ENCODE measurements at places on chromosomes 2 and 18. TPM values are rescaled to one million over a fixed set of nuclear protein-coding genes. Genes with fewer than 3 reads are reported as not detected.

GRCh38 chr2:229220254-229220653 lies 50.8 kb downstream of the PID1 start:
- H3K27me3 ChIP-seq, result no peaks in the 10 kb centered on the region
- no peak overlapping the region for H3K4me3 ChIP-seq
- no peak for DNase-seq
- no peak overlapping the region for H3K27ac ChIP-seq

DNA sequence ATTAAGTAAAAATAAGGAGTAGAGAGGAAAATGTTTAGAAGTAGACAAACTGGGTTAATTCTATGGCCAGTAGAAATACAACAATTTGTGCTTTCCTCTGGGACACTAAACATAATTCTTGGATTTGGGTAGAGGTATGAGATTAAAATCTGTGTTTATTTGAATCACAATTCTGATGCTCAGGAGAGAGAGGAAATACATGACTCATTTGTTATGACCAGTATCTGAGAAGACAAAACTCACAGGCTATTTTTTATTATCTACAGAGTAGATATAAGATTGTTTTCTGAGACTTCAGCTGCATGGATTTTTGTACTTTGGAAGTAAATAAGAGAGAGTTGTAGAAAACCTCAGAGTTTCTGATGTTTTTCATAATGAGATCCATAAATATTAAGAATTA lies 315.7 kb upstream of the CWC22 start:
- no peak overlapping the region for H3K4me3 ChIP-seq
- H3K27me3 ChIP-seq, result no peaks in the 10 kb centered on the region
- no peaks in the 10 kb centered on the region for H3K36me3 ChIP-seq
- peaks cover 16% of the 10 kb centered on the region for H3K4me1 ChIP-seq

GRCh38 chr2:106070181-106070580 lies 123.9 kb downstream of the UXS1 start:
- H3K4me3 ChIP-seq, result no peak overlapping the region
- H3K27me3 ChIP-seq, result peaks cover 31% of the 10 kb centered on the region
- no peak overlapping the region for H3K27ac ChIP-seq
- no peaks in the 10 kb centered on the region for H3K36me3 ChIP-seq
- peaks cover 7% of the 10 kb centered on the region for H3K4me1 ChIP-seq
- no peak for DNase-seq

DNA sequence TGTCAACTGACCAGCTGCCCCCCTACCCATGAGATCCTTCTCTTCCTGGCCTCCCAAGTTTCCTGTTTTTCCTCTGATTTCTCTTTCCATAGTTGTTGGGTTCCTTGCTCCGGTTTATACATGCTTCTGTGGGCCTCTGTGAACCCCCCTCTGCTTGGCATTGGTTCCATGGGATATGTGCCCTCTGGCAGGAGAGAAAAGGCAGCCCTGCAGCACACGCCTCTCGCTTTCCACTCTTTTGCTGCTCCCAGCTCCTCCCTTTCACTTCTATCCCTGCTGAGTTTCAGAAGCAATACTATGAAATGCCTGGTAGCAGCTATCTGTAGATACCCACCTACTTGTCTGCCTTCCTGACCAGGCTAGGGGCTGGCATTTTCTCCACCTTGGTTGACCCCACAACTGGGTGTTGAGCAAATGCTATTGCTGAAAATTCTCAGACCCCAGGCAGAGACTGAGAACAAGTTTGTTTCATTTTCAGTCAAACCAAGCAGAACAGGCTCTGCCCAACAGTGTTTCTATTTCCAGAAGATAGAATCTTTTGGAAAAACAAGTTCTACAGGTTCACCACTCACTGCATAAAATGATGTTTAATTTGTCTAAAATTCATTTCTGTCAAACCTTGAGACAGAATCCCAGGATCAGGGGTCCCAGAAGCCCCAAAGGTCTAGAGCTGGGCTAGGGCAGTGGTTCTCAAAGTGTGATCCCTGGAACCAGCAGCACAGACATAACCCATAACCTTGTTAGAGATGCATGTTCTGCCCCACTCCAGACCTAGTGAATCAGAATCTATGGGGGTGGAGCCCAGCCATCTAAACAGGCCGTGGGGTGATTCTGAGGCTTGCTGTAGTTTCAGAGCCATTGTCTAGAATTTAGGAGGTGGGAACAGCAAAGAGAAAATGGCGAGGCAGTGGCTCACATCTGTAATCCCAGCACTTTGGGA lies 13.4 kb downstream of the CAPG start:
- H3K27ac ChIP-seq, result peak overlapping the region; percentile 50
- DNase-seq, result no peak
- H3K4me1 ChIP-seq, result peaks cover 24% of the 10 kb centered on the region
- no peak overlapping the region for H3K4me3 ChIP-seq
- peaks cover 81% of the 10 kb centered on the region for H3K36me3 ChIP-seq
- H3K27me3 ChIP-seq, result no peaks in the 10 kb centered on the region

GRCh38 chr2:72859831-72860262 lies 27.4 kb upstream of the SPR start:
- no peaks in the 10 kb centered on the region for H3K36me3 ChIP-seq
- no peak overlapping the region for H3K27ac ChIP-seq
- H3K4me1 ChIP-seq, result peaks cover 16% of the 10 kb centered on the region
- DNase-seq, result no peak
- H3K4me3 ChIP-seq, result no peak overlapping the region

GRCh38 chr2:62292190-62292589 lies 96.3 kb downstream of the B3GNT2 start:
- peaks cover 2% of the 10 kb centered on the region for H3K27me3 ChIP-seq
- H3K4me3 ChIP-seq, result no peak overlapping the region

- H3K4me1 ChIP-seq, result peaks cover 52% of the 10 kb centered on the region
- no peak overlapping the region for H3K27ac ChIP-seq
- H3K27me3 ChIP-seq, result no peaks in the 10 kb centered on the region
- H3K4me3 ChIP-seq, result no peak overlapping the region
These were observed 93.5 kb downstream of the POLR1A start for GRCh38 chr2:86012007-86012712.

GRCh38 chr2:144143294-144144151 lies 376.4 kb downstream of the ZEB2 start:
- H3K4me1 ChIP-seq, result peaks cover 7% of the 10 kb centered on the region
- peaks cover 7% of the 10 kb centered on the region for H3K36me3 ChIP-seq
- H3K4me3 ChIP-seq, result no peak overlapping the region
- H3K27ac ChIP-seq, result no peak overlapping the region
- DNase-seq, result no peak
- no peaks in the 10 kb centered on the region for H3K27me3 ChIP-seq

DNA sequence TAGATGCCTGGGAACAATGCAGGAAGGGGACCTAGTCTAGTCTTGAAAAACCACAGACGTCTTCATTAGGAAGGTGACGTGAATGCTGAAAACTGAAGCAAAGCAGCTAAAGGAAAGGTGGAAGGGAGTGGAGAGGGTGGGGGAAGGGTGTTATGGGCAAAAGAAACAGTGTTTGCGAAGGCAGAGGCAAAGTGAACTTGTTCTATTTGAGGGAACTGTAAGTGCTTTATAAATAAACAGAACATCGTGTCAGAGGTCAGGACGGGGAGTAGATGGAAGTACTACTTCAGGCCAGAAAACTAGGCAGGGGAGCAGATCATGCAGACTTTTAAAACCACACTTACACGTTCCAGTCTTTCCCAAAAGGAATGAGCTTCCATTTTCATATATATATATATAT lies 57.8 kb downstream of the FASTKD2 start:
- no peaks in the 10 kb centered on the region for H3K36me3 ChIP-seq
- DNase-seq, result no peak
- H3K27ac ChIP-seq, result no peak overlapping the region
- no peaks in the 10 kb centered on the region for H3K27me3 ChIP-seq
- no peak overlapping the region for H3K4me3 ChIP-seq

NEB gene
- 1.2 TPM for total RNA-seq

CTDSP1 gene
- total RNA-seq, result 118 TPM

HRH4 gene
- total RNA-seq, result not detected

ATF2 gene
- total RNA-seq, result 49.0 TPM

MYOM1 gene
- total RNA-seq, result 4.1 TPM

AMER3 gene
- not detected for total RNA-seq
